Camera-type eye (tissue), 1 donor: ENCODE measurements at places on chromosomes 11 and 22. TPM values are rescaled to one million over a fixed set of nuclear protein-coding genes. Genes with fewer than 3 reads are reported as not detected.

CRYBB3 gene
- 325 TPM for total RNA-seq

ADORA2A gene
- total RNA-seq = 18.5 TPM

PPP2R5B gene
- 23.0 TPM for total RNA-seq

NAALAD2 gene
- 29.7 TPM for total RNA-seq

MMP3 gene
- not detected for total RNA-seq

PEX26 gene
- total RNA-seq = 27.5 TPM

ALG12 gene
- 23.3 TPM for total RNA-seq

VEGFB gene
- total RNA-seq = 61.7 TPM

RAB6A gene
- total RNA-seq = 160 TPM

OR8A1 gene
- not detected for total RNA-seq

CRKL gene
- 79.8 TPM for total RNA-seq

CAPN5 gene
- total RNA-seq = 13.4 TPM

IMMP1L gene
- 41.6 TPM for total RNA-seq

MN1 gene
- total RNA-seq = 40.6 TPM

C11orf87 gene
- total RNA-seq = 6.3 TPM

RGL4 gene
- total RNA-seq = not detected

CHADL gene
- total RNA-seq = 6.0 TPM

CABP4 gene
- 6.3 TPM for total RNA-seq

GAB4 gene
- not detected for total RNA-seq

DERL3 gene
- total RNA-seq = 1.2 TPM

PHETA2 gene
- total RNA-seq = 18.1 TPM

TRIM49 gene
- total RNA-seq = not detected

PGR gene
- 0.49 TPM for total RNA-seq

OR4D5 gene
- total RNA-seq = not detected

AIFM3 gene
- total RNA-seq = 26.3 TPM

A4GALT gene
- 9.8 TPM for total RNA-seq

SMPD1 gene
- 31.7 TPM for total RNA-seq

MS4A12 gene
- not detected for total RNA-seq

C11orf97 gene
- total RNA-seq = not detected

CD151 gene
- total RNA-seq = 149 TPM

TRIM3 gene
- total RNA-seq = 26.2 TPM

MUC5AC gene
- total RNA-seq = 0.16 TPM

DENND6B gene
- total RNA-seq = 16.9 TPM

CHST1 gene
- total RNA-seq = 5.6 TPM

GRAP2 gene
- 2.5 TPM for total RNA-seq

CCDC157 gene
- total RNA-seq = 13.0 TPM

PRR33 gene
- total RNA-seq = 0.16 TPM

OR2AT4 gene
- total RNA-seq = not detected

GGT5 gene
- total RNA-seq = 13.2 TPM

ACER3 gene
- total RNA-seq = 23.0 TPM

DEUP1 gene
- 1.3 TPM for total RNA-seq

OR8G1 gene
- not detected for total RNA-seq

CDC45 gene
- total RNA-seq = 5.6 TPM

BTBD18 gene
- not detected for total RNA-seq

CRYBA4 gene
- 3,745 TPM for total RNA-seq

TSGA10IP gene
- not detected for total RNA-seq

FGF19 gene
- total RNA-seq = 1.2 TPM

GRM5 gene
- total RNA-seq = 13.1 TPM

MYRF gene
- 20.1 TPM for total RNA-seq

CNGA4 gene
- 0.27 TPM for total RNA-seq

CCDC73 gene
- total RNA-seq = not detected

GUCD1 gene
- total RNA-seq = 54.0 TPM

MRGPRF gene
- 14.6 TPM for total RNA-seq

KRTAP5-11 gene
- not detected for total RNA-seq

OR52I1 gene
- not detected for total RNA-seq

OR10A2 gene
- 0.22 TPM for total RNA-seq

ACTN3 gene
- 0.49 TPM for total RNA-seq

FOLR3 gene
- not detected for total RNA-seq
